ENCODE measurements at places on chromosomes 16 and 17. TPM values are rescaled to one million over a fixed set of nuclear protein-coding genes. Genes with fewer than 3 reads are reported as not detected.

The COG1 gene
- 61.4 TPM for polyA plus RNA-seq

The FOXF1 gene
- not detected for polyA plus RNA-seq

The ANKRD40CL gene
- 0.48 TPM for polyA plus RNA-seq

The MYOCD gene
- polyA plus RNA-seq: 8.2 TPM

The SMIM5 gene
- 5.1 TPM for polyA plus RNA-seq

The CEP295NL gene
- polyA plus RNA-seq: 0.78 TPM

The CLN3 gene
- polyA plus RNA-seq: 32.5 TPM

The SLC5A10 gene
- 0.58 TPM for polyA plus RNA-seq

The NPIPB6 gene
- 3.8 TPM for polyA plus RNA-seq

The PABPN1L gene
- not detected for polyA plus RNA-seq

The KRTAP1-1 gene
- not detected for polyA plus RNA-seq

The SUZ12 gene
- polyA plus RNA-seq: 55.7 TPM

The DOC2B gene
- 60.2 TPM for polyA plus RNA-seq

The FTO gene
- 106 TPM for polyA plus RNA-seq

The NGFR gene
- polyA plus RNA-seq: 2.9 TPM

The CACNG1 gene
- polyA plus RNA-seq: not detected

The VASN gene
- 30.1 TPM for polyA plus RNA-seq

The CLEC18C gene
- 63.6 TPM for polyA plus RNA-seq

The PPY gene
- 0.45 TPM for polyA plus RNA-seq

The MAPK8IP3 gene
- 68.6 TPM for polyA plus RNA-seq

The CDH15 gene
- polyA plus RNA-seq: 2.7 TPM

The UTS2R gene
- polyA plus RNA-seq: 0.40 TPM

The ZG16B gene
- polyA plus RNA-seq: 0.48 TPM

The MYH1 gene
- 0.05 TPM for polyA plus RNA-seq

The TBC1D3H gene
- not detected for polyA plus RNA-seq

The CCT6B gene
- 7.1 TPM for polyA plus RNA-seq

The TBC1D24 gene
- polyA plus RNA-seq: 22.0 TPM

The ALDH3A2 gene
- polyA plus RNA-seq: 118 TPM

The PLLP gene
- 16.8 TPM for polyA plus RNA-seq

The FADS6 gene
- 0.80 TPM for polyA plus RNA-seq

The KCNH6 gene
- polyA plus RNA-seq: 2.2 TPM

The RTN4RL1 gene
- polyA plus RNA-seq: 1.00 TPM

The CCDC40 gene
- 21.5 TPM for polyA plus RNA-seq

The SLC9A5 gene
- polyA plus RNA-seq: 4.9 TPM

The EFCAB5 gene
- polyA plus RNA-seq: 2.8 TPM

The TPPP3 gene
- 42.7 TPM for polyA plus RNA-seq

The EZH1 gene
- 58.7 TPM for polyA plus RNA-seq

The TUBB3 gene
- 8.8 TPM for polyA plus RNA-seq

The CHST6 gene
- 0.98 TPM for polyA plus RNA-seq

The PPM1E gene
- 5.2 TPM for polyA plus RNA-seq

The NPIPB5 gene
- 385 TPM for polyA plus RNA-seq

The ST6GALNAC1 gene
- polyA plus RNA-seq: 0.28 TPM

The NTN1 gene
- 3.3 TPM for polyA plus RNA-seq

The DPEP3 gene
- 0.08 TPM for polyA plus RNA-seq

The TMEM238L gene
- 3.3 TPM for polyA plus RNA-seq

The HOXB1 gene
- 0.38 TPM for polyA plus RNA-seq

Data from left kidney (tissue), 8 donors.